ENCODE measurements at places on chromosomes 16 and 17.

DNA sequence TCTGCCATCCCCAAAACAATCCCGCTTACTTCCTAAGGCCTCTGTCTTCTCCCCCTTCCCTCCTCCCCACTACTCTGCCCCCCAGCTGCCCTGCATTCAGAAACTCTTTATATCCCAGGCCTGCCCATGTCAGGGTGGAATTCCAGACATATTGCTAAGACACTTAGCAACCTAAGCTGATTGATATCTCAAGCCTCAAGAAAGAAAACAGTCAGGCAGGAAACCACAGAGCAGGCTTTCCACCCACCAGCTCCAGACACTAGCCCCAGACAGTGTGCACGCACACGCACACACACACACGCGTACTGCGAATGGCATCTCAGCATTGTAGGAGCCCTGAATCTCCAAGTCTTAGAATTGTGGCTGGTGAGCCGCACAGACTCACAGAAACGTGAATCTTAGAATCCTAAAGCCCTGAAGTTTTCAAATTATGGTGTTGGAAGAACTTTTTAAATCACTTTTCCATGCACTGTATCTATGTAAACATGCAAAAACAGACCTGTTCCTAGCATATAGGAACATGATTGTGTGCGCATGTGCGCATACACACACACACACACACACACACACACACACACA is 8.8 kb upstream of the LPCAT2 start:
- no peak for DNase-seq

- no peak for DNase-seq
Measured at GRCh38 chr16:84348386-84348888, 19.9 kb upstream of the ATP2C2 start.

DNA sequence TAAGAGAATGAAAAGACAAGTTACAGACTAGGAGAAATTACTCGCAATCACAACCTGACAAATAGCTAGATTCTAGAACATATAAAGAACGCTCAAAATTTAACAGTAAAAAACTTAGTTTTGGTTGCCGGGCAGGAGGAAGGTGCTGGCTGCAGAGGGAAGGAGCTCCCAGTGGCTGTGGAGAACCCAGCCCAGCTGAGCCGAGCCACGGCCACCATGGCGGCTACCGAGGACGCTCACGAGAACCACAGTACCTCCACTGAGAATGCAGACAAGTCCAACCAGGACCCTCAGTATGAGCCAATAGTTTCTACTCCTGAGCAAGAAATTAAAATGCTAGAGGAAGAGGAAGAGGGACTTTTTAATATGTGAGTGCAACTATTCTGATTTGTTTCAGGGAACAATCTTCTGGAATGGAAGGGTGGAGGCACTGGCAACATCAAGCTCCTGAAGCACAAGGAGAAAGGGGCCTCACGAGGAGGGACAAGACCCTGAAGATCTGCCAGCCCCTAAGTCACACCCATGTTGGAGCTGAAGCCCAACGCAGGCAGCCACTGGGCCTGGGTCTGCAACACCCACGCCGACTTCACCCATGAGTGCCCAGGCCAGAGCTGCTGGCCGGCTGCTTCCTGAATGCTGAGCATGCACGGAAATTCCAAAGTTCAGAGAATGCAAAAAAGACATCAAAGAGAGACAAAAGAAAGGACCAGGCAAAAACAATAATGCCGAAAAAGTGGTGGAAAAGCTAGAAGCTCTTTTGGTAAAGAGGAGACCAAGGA is 55.0 kb downstream of the DNAH17 start:
- no peak for DNase-seq

DNA sequence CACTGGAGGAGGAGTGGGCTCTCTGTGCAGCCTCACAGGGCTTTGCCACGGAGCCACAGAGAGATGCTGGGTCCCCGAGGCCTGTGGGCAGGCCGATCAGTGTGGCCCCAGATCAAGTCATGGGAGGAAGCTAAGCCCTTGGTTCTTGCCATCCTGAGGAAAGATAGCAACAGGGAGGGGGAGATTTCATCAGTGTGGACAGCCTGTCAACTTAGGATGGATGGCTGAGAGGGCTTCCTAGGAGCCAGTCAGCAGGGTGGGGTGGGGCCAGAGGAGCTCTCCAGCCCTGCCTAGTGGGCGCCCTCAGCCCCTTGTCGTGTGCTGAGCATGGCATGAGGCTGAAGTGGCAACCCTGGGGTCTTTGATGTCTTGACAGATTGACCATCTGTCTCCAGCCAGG is 3.9 kb downstream of the NXPH3 start:
- no peak for DNase-seq

GRCh38 chr16:27816561-27816960 is 247.0 kb downstream of the GSG1L start:
- DNase-seq: no peak

- no peak for DNase-seq
Measured at GRCh38 chr16:87959391-87959990, 8.3 kb downstream of the BANP start.

DNA sequence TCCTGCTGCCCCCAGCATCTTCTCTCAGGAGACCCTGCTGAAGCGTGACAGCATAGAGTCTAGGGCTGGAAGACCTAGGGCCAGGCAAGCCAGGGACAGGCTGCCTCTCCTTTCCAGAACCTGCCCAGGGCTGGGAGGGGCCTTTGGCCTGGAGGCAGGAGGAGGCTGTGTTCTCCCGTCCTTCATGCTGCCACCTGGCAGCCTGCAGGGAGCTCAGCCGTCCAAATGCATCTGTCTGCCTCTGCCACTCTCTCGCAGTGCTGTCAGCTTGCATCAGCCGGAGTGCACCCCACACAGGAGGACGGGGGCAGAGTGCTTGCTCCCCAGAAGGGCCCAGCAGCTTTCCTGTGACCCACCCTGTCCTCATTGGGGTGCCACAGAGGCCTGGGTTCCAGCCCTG is 31.3 kb downstream of the ARHGAP23 start:
- no peak for DNase-seq
